ENCODE measurements at places on chromosomes 4 and X. TPM values are rescaled to one million over a fixed set of nuclear protein-coding genes. Genes with fewer than 3 reads are reported as not detected.

DNA sequence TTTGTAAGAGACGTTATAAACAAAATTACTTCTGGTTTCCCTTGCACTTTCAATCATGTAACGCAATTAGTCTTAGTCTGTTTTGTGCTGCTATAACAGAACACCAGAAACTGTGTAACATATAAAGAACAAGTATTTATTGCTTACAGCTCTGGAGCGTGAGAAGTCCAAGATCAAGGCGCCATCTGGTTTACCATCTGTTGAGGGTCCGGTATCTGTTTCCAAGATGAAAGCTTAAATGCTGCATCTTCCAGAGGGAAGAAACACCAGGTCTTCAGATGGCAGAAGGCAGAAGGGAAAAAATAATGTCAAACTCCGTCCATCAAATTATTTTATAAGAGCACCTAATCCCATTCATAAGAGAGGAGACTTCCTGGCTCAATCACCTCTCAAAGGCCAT lies 474.1 kb downstream of the PDGFC start:
- DNase-seq: no peak

- no peak for DNase-seq
Observed at GRCh38 chrX:10769696-10770619, 149.6 kb upstream of the MID1 start.

GRCh38 chrX:103608306-103608963 lies 672 bp downstream of the TCEAL3 start:
- no peak for DNase-seq

DNA sequence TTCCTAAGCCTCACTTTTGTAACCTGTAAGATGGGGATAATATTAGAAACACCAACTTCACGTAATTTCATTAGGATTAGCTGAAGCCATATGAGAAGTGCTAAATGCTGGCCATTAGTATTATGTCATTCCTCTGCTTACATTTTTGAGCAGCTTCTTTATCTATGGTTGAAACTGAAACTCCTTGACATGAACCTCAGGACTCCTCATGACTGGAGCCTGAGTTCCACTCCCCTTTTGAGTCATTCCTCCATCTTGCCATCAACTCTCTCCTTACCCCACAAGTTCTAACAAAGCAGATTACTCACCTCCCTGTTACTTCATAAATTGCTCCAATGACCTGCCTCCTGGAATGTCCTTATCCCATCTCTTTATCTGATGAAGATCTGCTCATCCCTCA lies 123.2 kb upstream of the KCNIP4 start:
- no peak for DNase-seq

GRCh38 chrX:19443869-19444526 lies 71.3 kb downstream of the MAP3K15 start:
- DNase-seq: no peak

- no peak for DNase-seq
Observed at GRCh38 chrX:23766650-23767551, 16.1 kb upstream of the SAT1 start.

GRCh38 chr4:7238300-7238960 lies 46.1 kb downstream of the SORCS2 start:
- DNase-seq: no peak

DNA sequence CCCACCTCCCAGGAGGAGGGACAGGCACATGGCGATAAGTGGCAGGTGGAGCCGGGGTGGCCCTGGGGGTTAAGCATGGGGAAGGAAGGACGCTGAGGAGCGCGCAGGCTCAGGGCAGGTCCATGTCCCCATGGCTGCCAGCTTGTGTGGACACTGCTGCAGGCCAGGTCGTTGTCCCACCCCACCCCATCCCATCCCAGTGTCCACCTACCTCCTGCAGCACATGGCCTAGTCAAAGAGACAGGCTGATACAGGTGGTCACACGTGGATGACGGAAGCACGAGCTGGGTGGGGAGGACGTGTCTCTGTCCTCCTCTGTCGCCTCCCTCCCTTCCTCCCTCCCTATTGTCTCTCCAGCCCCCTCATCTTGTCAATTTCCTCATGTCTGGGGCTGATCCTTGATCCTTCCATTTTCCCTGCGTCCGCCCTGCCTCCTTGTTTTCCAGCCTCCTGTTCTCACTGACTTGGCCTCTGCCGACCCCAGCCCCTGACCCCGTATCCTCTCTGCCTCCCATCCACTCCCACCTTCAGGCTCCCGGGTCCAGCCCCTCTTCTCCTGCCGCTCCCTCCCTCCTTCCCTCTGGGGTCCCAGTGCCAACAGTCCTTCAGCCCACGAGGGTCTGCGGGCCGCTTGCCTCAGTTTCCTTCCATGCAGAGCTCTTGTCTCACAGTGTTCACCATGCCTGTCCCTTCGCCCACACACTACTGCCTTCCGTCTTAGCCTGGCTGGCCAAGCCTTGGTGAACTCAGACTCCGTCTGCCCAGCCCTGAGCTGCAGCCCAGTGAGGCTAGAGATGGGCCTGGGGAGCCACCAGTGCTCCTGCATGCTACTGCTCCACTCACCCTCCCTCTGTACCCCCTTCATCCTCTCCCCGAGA lies 15.5 kb upstream of the ADD1 start:
- peak; percentile 25 for DNase-seq

- DNase-seq: no peak
Observed at GRCh38 chrX:150934453-150934852, 36.0 kb upstream of the CD99L2 start.

DNA sequence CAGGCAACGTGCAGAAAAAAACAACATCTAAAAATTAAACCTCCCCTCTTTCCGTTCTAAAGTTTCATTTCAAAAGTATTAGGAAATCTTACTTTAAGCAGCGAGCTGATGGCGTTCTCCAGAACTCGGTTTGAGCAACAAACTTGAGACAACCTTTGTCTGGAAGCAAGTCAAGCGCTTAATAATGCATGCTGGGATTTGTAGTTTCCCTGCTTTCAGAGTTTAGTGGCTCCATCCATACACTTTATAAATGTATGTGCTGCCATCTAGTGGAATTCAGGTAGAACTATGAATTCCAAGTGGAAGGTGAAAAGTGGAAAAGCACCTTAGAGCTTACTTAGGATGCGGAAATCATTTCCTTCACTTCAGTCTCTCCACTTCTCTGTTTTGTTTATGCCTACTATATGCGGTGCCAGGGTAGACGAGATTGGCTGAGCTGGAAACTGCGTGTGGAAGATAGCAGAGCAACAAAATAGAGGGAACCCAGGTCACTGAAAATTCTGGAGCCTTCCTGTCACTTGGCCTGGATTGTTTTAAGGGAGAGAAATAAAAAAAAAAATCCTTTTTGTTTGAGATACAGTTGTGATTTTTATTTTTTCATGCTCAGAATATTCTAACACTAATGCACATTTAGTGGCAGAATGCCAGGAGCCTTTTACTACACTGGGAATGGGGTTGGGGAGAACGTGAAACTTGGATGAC lies at the start of gene BDH2:
TSS of gene BDH2 (minus strand) at position 144 of the 702 bp plus-strand sequence. CDS start 3,580 bp downstream, outside the sequence.
- DNase-seq: no peak

- DNase-seq: no peak
Observed at GRCh38 chrX:703466-703865, 72.9 kb downstream of the SHOX start.

DNA sequence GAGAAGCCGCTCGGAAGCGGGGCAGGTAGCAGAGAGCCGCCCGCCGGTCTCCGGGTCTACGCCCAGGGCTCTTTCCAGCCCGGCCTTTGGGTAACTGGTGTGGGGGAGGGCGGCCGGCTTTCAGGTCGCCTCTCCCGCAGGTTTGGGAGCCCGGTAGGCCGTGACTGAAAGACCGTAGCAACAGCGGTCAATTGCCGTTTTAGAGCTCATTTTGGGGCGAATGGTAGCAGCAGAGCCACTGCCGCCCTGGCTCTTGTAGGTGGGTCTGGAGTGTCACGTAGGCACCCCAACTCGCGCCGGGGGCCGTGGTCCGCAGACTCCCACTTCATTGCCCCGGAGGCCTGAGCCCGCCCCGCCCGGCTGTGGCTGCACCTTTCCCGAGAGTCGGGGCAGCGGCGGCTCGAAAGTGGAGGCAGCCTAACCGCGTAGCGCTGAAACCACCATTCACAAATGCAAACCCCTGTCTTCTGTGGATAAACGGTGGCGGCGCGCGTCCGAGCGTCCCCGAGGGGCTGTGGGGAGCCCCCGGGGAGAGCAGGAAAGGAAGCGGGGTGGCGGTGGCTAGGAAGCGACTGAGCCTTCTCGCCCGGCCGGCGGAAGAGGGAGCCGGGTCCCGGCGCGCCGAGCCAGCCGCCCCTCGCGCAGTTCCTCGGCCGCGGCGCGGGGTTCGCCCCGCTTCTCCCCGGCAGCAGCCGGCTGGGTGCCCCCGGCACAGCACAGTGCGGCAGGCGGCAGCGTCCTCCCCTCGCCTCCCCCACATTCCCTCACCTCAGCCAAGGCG lies 2185.1 kb upstream of the TENM3 start:
- DNase-seq: no peak

GRCh38 chrX:128439159-128439558 lies 387.0 kb upstream of the ACTRT1 start:
- no peak for DNase-seq

DNA sequence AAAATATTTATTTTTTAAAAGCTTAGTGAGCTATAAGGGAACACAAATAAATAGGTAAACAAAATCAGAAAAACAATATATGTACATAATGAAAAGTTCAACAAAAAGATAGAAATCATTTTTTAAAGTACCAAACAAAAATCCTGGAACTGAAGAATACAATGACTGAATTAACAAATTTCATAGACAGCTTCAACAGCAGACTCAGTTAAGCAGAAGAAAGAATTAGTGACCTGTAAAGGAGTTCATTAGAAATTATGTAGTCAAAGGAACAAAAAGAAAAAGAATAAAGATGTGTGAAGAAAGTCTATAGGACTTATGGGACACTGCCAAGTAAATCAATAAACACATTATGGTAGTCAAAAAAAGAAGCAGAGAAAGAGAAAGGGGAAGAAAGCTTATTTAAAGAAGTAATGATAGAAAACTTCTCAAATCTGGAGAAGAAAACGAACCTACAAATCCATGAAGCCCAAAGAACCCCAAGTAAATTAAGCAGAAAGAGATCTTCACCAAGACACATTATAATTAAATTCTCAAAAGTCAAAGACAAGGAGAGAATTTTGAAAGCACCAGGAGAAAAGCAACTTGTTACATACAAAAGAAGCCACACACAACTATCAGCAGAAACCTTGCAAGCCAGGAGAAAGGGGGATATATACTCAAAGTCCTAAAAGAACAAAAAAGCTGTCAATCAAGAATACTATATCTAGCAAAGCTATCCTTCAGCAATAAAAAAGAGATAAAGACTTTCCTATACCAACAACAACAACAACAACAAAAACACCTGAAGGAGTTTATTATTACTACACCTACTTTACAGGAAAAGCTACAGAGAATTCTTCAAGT lies 338.9 kb downstream of the PTTG2 start:
- no peak for DNase-seq

GRCh38 chr4:138655985-138656384 lies 359.6 kb upstream of the NOCT start:
- DNase-seq: no peak

DNA sequence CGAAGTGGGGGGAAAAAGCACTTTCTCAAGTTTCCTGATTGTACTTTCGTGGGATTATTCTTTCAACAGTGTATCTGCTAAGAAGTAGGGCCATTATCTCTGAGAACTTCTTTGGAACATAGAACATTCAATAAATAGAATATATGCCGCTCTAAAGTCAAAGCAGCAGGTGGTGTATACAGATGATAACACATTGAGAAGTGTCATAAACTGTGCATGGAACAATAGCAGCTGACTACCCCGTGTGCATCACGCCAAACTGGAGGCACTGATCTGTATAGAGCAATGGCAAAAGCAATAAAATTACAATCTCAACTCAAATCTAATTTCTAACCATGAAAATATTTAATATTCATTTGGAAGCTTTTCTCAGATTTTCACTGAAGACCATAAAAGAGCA lies 175.3 kb downstream of the DCTD start:
- DNase-seq: no peak

GRCh38 chrX:107485013-107485412 lies 35.6 kb downstream of the FRMPD3 start:
- no peak for DNase-seq

GRCh38 chr4:8791609-8792008 lies 80.0 kb downstream of the HMX1 start:
- DNase-seq: no peak

DNA sequence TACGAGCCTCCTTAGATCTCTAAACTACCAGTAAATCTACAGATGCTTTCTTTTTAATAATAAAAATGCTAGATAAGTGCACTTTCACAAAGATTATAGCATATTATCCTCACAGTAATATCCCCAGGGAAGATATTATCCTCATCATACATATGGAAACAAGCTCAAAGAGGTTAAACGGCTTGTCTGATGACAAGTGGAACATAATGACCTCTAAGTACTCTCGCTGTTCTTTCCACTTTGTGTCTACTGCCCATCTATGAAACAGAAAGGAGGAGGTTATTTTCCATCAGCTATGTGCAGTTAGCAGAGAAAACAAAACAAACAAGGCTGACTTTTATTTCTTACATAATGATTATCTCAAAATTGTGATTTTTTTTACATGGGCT lies 42.8 kb upstream of the PRDM8 start:
- DNase-seq: no peak

- DNase-seq: no peak
Observed at GRCh38 chr4:158462611-158463010, 59.1 kb upstream of the RXFP1 start.

- peak; percentile 32 for DNase-seq
Observed at GRCh38 chr4:152696764-152697261, 17.0 kb upstream of the TMEM154 start.

GRCh38 chrX:130296297-130296678 lies 27.6 kb upstream of the ZNF280C start:
- DNase-seq: no peak

Gene EREG
- total RNA-seq: not detected

Gene VEGFD
- total RNA-seq: not detected

Gene BGN
- not detected for total RNA-seq

Gene SSX2
- not detected for total RNA-seq

Gene GABRB1
- total RNA-seq: not detected

Gene SERTM2
- not detected for total RNA-seq

Gene ARSJ
- total RNA-seq: not detected

Gene SPANXD
- total RNA-seq: not detected

Gene UCHL1
- total RNA-seq: 4.0 TPM

Gene NEUROG2
- total RNA-seq: 0.10 TPM

Gene TSPAN5
- 11.0 TPM for total RNA-seq

Gene ABLIM2
- 0.27 TPM for total RNA-seq

Measured in activated naive CD4-positive, alpha-beta T cell treated with anti-CD3 and anti-CD28 coated beads, Interleukin-2, amount 50 U/mL, for 72 hours (primary cell).